ENCODE measurements at places on chromosomes 7 and 10. TPM values are rescaled to one million over a fixed set of nuclear protein-coding genes. Genes with fewer than 3 reads are reported as not detected.

- H3K36me3 ChIP-seq = peaks cover 2% of the 10 kb centered on the region
- no peaks in the 10 kb centered on the region for H3K27me3 ChIP-seq
- DNase-seq = no peak
- H3K27ac ChIP-seq = no peak overlapping the region
These were observed 29.7 kb upstream of the GSDME start for GRCh38 chr7:24786941-24787340.

GRCh38 chr10:69458430-69459100, 7.3 kb downstream of the TSPAN15 start:
- H3K4me1 ChIP-seq = no peaks in the 10 kb centered on the region
- H3K27me3 ChIP-seq = peaks cover 19% of the 10 kb centered on the region
- no peaks in the 10 kb centered on the region for H3K36me3 ChIP-seq
- no peak overlapping the region for H3K27ac ChIP-seq
- no peak overlapping the region for H3K4me3 ChIP-seq
- DNase-seq = no peak

DNA sequence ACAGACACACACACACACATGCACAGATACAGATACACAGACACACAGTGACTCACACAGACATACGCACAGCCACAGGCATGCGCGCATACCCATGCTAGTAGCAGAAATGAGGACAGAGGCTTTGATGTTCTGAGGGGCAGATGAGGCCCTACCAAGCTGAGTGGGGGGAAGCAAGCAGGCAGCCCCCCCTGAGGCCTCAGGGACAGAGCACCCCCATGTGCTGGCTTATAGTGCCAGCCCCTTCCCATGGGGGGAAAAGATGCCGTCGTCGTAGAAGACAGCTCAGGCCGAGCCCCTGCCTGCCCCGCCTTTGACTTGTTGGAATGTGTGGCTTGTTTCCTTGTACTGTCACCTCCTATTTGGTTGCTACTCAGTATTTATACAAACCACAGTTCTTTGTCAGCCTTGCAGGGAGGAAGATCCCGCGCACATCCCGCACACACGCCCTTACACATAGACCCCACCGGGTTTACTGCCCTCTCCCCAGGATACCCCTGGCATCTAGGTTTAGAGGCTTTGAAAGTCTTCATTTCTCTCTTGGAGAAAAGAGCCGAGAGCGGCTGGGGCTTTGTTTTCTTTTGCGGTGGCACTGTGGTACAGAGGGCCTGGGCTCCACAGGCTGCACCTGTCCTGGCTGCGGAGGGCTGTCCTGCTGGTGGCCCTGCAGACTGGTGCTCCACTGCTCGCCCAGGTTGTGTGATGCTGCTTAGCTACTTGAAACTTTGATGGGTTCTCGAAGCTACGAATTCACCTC, 112.5 kb downstream of the DOCK1 start:
- no peak overlapping the region for H3K4me3 ChIP-seq
- no peak overlapping the region for H3K27ac ChIP-seq
- DNase-seq = no peak
- no peaks in the 10 kb centered on the region for H3K4me1 ChIP-seq

DNA sequence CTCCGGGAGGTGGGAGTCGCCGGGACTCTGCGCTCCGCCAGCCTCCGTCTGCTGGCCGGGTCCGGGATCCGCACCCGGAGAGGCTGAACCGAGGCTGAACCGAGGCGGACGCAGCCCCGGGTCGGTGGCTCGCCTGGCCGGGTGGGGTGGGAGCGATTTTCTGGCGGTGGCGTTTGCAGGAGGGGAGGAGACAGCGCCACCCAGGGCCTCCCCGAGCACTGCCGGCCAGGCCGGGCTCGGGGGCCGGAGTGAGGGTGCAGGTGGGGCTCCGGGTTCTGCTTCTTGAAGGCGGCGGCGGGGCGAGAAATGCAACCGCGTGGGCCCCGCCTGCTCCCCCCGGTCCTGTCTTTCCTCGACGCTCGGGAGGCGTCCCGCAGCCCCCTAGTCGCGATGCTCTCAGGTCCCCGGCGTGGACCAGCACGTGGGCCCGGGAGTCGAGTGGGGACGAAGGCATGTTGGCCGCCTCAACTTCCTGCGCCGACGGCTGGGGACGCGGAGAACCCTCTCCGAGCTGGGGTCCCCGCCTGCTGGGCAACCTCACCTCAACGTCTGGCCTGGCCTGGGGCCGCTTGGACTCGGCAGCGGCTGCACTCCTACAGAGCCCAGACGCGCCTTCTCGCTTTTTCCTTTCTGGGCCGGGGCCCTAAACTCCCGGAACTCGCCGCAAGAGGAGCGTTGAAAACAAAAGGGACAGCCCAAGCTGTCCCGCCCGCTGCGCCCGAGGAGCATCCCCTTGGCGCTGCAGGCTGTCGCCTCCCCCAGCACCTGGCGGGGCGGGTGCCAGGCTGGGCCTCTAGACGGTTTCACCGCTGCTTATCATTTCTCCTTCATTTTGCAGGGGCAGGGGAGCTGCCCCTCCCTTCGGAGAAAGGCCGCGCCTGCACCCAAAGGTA, 25.2 kb upstream of the VAX1 start:
- peak overlapping the region; percentile 39 for H3K4me3 ChIP-seq
- H3K27ac ChIP-seq = no peak overlapping the region
- peaks cover 2% of the 10 kb centered on the region for H3K36me3 ChIP-seq
- no peak for DNase-seq
- peaks cover 9% of the 10 kb centered on the region for H3K4me1 ChIP-seq
- H3K27me3 ChIP-seq = peaks cover 67% of the 10 kb centered on the region

- H3K36me3 ChIP-seq = no peaks in the 10 kb centered on the region
- H3K27ac ChIP-seq = no peak overlapping the region
- no peak for DNase-seq
- H3K27me3 ChIP-seq = peaks cover 25% of the 10 kb centered on the region
- H3K4me1 ChIP-seq = no peaks in the 10 kb centered on the region
- no peak overlapping the region for H3K4me3 ChIP-seq
These were observed 168.3 kb downstream of the MYOF start for GRCh38 chr10:93313798-93314197.

Gene ADRB1
- not detected for total RNA-seq

DNA sequence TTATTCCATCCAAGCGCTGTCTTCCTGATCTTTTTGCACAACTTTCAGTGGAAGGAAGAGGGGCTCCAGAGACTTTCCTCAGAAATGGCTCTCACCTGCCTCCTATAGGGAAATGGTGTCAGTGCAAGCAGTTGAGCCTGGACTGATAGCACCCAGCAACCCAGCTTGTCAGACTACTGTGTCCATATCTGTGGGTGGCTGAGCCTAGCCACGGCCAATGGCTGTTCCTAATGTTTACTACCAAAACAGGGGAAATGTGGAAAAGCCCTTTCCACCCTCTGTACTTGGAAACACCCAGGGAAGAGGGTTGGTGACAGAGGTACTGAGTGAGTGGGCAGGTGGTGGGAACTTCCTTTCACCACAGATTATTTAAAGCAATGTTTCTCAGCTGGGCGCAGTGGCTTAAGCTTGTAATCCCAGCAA, 4.3 kb upstream of the YKT6 start:
- peaks cover 7% of the 10 kb centered on the region for H3K27me3 ChIP-seq
- peak; percentile 38 for DNase-seq
- H3K4me1 ChIP-seq = peaks cover 1% of the 10 kb centered on the region
- H3K27ac ChIP-seq = no peak overlapping the region
- H3K36me3 ChIP-seq = no peaks in the 10 kb centered on the region

DNA sequence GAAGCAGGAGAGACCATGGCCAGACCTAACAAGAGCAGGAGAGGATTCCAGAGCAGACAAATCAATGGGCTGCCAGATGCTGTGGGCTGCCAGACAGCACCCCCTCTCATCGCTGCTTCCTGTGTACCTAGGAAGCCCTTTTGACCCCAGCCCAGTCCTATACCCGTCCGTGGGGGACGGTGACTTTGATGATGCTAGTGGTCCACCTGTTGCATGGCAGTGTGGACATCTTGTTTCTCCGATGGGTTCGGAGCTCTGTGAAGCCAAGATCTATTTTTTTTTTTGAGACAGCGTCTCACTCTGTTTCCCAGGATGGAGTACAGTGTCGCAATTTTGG, 18.2 kb upstream of the GDI2 start:
- no peaks in the 10 kb centered on the region for H3K27me3 ChIP-seq
- no peak for DNase-seq
- H3K36me3 ChIP-seq = no peaks in the 10 kb centered on the region
- H3K27ac ChIP-seq = no peak overlapping the region
- no peak overlapping the region for H3K4me3 ChIP-seq
- no peaks in the 10 kb centered on the region for H3K4me1 ChIP-seq

GRCh38 chr7:159136846-159137245, 7.8 kb downstream of the VIPR2 start:
- no peaks in the 10 kb centered on the region for H3K36me3 ChIP-seq
- no peaks in the 10 kb centered on the region for H3K4me1 ChIP-seq
- H3K27me3 ChIP-seq = peaks cover 20% of the 10 kb centered on the region
- H3K4me3 ChIP-seq = no peak overlapping the region
- DNase-seq = no peak

Gene RADIL
- 0.18 TPM for total RNA-seq

DNA sequence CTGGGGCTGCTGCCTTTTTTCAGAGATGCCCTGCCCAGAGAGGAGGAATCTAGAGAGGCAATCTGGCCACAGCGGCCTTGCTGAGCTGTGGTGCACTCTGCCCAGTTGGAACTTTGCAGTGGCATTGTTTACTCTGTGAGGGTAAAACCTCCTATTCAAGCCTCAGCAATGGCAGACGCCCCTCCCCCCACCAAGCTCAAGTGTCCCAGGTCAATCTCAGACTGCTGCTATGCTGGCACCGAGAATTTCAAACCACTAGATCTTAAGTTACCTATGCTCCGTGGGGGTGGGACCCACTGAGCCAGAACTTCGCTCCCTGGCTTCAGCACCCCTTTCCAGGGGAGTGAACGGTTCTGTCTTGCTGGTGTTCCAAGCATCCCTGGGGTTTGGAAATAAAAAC, 77.2 kb downstream of the EXOC4 start:
- peaks cover 84% of the 10 kb centered on the region for H3K36me3 ChIP-seq
- H3K27ac ChIP-seq = no peak overlapping the region
- peaks cover 10% of the 10 kb centered on the region for H3K4me1 ChIP-seq
- H3K27me3 ChIP-seq = no peaks in the 10 kb centered on the region
- DNase-seq = no peak

DNA sequence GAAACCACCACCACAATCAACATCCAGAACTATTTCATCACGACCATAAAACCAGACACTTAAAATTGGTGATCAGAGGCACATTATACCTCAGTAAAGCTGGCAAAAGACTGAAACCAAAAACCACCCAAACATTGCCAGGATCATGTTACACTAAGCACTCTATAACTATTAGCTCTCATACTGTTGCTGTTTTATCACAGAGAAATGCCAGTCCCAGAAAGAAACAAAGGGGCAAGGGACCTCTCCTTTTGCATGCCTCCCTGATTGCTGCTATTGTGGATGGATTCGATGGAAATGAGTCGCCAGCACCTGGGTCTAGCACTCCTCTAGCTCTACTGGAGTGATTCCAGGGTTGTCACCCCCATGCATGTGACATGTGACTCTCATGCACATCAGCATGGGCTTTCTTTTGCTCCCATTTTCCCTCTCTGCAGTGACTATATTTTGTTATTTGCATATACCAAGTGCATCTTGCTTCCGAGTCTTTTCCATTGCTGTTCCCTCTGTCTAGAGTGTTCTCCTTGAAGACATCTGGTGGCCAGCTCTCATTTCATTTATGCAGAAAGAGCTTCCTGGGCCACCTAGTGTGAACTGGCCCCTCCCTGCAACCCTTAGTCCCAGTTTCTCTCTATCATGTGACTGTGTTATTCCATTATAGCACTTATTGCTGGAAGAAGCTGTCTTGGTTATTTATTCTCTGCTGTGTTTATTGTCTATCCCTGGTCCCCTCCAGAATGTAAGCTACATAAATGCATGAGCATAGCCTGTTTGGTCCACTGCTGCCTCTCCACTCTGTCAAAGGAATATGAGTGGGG, 300.6 kb downstream of the PLXNA4 start:
- H3K36me3 ChIP-seq = no peaks in the 10 kb centered on the region
- peaks cover 4% of the 10 kb centered on the region for H3K4me1 ChIP-seq
- no peak for DNase-seq
- H3K4me3 ChIP-seq = no peak overlapping the region

DNA sequence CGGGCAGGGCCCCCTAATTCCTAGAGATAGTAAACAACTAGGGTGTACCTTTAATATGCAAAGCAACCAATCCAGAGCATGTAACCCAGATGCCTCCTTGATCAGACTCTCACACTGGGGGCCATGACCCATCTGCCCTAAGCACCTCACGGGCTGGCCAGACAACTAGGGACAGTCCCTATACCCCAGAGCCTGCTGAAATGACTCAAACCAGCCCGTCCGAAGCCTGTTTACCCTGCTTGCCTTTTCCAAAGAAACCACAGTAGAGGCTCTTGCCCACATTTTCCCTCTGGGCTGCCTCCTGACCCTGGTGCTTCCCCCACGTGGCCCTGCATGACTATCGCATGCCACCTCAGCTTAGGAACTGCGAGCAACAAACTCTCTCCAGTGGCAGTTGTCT, 46.2 kb downstream of the RGS10 start:
- peaks cover 52% of the 10 kb centered on the region for H3K4me1 ChIP-seq
- no peaks in the 10 kb centered on the region for H3K27me3 ChIP-seq
- H3K27ac ChIP-seq = peak overlapping the region; percentile 92
- peak overlapping the region; percentile 44 for H3K4me3 ChIP-seq

DNA sequence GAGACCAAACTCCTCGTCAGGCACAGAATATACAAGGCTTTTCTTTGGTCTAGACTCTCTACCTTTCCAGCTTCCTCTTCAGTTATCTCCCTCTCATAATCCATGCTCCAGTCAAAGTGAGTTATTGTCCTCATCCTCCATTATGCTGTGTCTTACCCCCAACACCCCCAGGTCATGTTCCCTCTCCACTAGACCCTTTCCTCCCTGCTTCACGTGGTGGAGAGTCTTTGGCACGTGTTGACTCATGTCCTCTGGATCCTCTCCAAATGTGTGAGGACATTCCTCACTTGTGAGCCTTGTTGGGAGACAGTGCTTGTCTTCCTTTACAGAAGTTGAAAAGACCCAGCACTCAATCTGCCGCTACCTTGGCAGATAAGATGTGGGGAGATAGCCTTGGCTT, 36.0 kb upstream of the DLD start:
- H3K27ac ChIP-seq = no peak overlapping the region
- H3K27me3 ChIP-seq = no peaks in the 10 kb centered on the region
- DNase-seq = no peak
- peaks cover 33% of the 10 kb centered on the region for H3K4me1 ChIP-seq
- H3K4me3 ChIP-seq = no peak overlapping the region

DNA sequence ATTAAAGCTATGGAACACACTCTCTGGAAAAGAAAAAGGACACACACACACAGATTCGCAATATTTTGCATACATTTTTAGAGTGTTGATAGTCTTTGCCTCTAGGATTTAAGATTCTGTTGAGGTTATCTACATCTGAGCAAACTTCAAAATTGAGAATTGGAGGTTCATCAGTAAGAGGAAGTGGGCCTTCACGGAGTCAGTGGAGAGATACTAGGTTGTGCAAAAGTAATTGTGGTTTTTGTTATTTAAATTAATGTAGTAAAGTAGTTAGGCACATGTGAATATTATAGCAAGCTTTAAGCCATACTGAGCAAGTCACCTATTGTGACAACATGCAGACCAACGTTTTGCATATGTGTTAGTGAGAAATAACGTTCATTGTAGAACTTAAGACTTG, 19.8 kb upstream of the NXPH1 start:
- no peaks in the 10 kb centered on the region for H3K36me3 ChIP-seq
- no peak for DNase-seq
- peaks cover 5% of the 10 kb centered on the region for H3K27me3 ChIP-seq
- no peak overlapping the region for H3K27ac ChIP-seq

Measured in naive thymus-derived CD8-positive, alpha-beta T cell (primary cell).